Stimulated activated CD8-positive, alpha-beta memory T cell treated with anti-CD3 and anti-CD28 coated beads, Interleukin-12 subunit alpha, Interleukin-12 subunit beta, amount 100 ng/mL, for 4 hours (primary cell): ENCODE measurements at places on chromosomes 12 and 14.

DNA sequence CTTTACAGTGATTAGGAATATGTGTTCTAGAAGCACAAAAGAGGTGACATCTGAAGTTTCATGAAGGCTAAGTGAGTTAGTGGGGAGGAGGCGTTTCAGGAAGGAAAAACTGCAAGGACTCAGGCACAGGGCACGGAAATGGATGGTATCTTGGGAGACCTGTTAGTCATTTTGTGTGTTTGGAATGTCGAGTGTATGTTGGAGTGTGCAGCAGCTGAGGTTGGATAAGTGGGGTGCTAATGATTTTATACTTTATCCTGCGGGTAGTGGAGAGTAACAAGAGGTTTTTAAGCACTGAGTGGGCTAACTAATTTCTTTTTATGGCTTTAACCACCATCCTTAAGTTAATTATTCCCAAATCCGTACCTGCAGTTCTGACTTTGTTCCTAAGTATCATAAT, 571.5 kb upstream of the FBXO33 start:
- no peak for DNase-seq

- DNase-seq, result no peak
These were observed 25.3 kb upstream of the FAM181A start for GRCh38 chr14:93901813-93902212.

GRCh38 chr12:19323805-19324204, 115.5 kb upstream of the AEBP2 start:
- DNase-seq, result no peak

DNA sequence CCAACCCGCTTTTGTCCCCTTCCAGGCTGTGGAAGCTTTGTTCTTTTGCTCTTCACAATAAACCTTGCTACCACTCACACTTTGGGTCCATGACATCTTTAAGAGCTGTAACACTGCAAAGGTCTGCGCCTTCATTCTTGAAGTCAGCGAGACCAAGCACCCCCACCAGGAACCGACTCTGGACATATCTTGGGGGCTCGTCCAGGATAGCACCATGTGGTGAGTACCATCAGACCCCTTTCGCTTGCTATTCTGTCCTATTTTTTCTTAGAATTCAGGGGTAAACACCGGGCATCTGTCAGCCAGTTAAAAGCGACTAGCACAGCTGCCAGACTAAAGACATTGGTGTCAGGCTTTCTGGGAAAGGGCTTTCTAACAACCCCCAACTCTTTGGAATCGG, 137.6 kb upstream of the PPFIA2 start:
- DNase-seq, result no peak

DNA sequence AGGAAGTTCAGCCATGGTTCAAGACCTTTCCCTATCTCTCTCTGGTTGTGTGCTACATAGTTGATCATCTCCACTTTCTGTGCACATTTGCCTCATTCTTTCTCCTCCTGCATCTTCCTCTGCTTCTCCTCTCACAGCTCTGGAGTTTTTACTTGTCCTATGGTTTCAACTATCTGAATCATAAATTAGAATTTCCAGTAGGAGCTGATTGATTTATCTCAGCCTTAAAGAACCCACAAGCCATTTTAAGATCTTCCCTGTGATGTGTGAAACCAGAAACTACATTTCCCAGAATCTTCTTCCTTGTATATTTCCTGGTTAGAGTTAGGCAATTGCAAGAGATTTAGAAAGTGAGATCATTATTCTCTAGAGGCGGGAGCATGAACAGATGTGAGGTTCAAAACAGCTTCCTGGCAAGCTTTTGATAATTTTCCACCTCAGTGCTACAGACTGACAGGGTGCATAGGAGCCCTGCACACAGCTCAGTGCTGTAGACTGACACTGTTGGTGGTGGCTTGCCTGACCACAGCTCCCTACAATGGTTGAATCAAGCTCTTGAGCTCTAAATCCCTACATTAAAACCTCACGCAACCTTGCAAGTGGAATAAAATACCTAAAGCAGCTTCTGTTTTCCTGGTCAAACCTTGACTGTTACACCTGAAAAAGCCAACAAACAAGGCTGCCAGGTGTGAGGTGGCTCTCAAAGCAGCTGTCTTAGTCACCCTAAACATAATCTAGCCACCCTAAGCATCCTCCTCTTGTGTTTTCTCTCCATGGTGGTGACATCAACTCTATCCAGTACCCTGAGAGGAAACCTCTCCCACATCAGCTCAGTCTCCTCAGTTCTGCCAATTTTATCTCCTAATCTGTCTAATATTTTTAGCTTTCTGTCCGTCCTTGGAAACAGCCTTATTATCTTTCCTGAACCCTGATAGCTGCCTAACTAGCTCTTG, 21.5 kb upstream of the IFNG start:
- DNase-seq, result no peak

DNA sequence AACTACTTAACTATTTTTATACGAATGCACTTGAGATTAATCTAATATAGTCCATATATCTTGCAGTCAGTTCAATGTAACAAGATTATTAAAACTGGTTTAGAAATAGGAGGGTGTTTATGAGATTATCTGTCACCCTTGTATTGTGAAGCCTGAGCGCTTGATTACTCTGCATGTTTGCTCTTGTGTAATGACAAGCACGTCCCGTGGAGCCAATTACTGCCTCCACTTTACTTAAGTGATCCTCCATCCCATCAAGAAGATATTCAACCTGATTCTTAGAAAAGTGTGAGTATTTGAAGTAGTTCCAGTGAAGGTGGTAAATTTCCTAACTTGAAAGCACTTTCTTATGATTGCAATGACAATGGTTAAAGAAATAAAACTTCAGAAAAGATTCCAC, 415.2 kb upstream of the GARIN6 start:
- no peak for DNase-seq

GRCh38 chr14:90421001-90421631, 24.3 kb downstream of the CALM1 start:
- DNase-seq, result no peak

- no peak for DNase-seq
These were observed 209.9 kb upstream of the GARIN2 start for GRCh38 chr14:66979101-66979974.

DNA sequence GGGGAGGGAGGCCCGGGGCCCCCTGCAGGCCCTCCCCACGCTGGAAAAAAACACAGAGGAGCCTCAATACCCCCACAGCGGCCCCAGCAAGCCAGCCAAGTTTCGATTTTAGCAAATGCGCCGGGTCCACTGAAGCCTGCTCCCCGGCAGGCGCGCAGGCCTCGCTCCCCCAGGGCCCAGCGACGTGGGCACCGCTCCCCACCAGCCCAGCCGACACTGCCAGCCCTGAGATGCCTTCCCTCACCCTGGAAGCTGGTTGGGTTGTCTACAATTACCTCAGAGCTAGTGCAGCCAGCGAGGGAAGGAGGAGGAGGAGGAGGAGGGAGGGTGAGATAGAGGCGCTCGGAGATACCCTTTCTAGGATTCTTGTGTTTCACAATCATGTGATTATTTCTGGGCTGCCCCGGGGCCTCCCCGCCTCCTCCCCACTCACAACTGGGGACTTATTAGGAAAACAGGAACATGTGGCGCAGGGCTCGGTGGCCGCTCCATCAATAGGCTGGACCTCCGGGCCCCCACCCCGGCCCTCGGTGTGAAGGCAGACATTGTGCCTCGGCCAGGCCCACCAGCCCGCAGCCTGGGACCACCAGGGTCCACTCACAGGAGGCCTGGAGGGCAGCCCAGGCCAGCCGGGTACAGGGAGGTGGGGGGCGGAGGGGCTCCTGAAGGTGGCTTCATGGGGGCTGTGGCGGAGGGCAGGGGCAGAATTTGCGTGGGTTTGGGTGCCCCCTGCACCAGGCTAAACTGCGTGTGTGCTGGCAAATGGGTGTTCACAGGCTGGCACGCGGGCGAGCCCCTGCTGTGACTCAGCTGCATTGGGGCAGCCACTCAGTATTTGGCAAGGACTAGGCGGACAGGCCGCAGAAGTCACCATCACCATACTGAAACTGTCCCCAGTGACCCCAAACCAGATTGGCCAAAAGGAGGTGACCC, 109.9 kb downstream of the NCOR2 start:
- peak; percentile 34 for DNase-seq

DNA sequence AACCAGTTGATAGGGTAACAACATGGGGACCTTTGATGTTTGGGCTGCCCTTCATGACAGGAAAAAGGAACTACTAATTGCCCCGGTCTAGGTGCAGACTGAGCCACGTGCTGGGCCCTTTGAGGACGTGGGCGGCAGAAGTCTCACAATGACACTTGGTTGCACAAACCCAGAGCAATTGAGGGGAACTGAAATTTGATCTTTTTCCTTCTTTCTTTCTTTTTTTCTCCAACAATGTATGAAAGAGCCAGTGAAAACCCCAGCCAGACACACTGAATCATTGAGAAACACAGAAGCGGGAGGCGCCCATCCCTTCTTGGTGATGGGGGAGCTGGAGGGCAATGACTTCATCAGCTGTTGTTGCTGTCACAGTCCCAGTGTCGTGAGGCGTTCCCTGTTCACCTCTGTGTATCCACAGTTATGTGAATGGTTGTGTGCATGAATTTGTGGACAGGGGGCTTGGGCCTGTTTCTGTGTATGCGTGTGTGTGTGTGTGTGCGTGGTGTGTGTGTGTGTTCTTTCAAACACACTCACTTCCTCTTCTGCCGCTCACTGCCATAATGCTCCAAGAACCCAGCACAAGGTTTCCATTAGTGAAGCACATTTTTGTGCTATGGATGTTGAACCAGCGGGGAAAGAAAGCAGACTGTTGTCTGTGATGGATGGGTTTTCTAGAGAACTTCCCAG, 137.5 kb upstream of the CCND2 start:
- DNase-seq, result no peak

DNA sequence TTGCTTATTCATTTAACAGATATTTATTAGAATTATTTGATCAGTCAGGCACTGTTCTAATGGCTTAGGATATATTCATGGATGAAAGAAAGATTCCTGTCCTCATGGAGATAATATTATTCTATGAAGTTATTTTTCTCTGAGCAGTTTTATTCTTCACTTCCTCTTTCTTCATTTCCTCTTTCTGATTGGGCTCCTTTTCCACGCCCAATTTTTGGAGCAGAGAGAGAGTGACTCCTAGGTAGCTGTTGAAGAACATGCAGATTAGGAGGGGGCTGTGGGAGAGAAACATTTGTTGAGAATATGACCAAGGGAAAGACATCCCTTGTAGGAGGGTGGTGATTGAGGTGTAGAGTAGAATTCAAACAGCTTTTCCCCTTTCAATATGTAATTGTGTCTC, 6.0 kb upstream of the YARS2 start:
- DNase-seq, result no peak

- DNase-seq, result no peak
These were observed 12.6 kb downstream of the RCOR1 start for GRCh38 chr14:102605029-102605428.

- DNase-seq, result peak; percentile 28
These were observed 112.8 kb downstream of the CHST11 start for GRCh38 chr12:104569346-104570173.

DNA sequence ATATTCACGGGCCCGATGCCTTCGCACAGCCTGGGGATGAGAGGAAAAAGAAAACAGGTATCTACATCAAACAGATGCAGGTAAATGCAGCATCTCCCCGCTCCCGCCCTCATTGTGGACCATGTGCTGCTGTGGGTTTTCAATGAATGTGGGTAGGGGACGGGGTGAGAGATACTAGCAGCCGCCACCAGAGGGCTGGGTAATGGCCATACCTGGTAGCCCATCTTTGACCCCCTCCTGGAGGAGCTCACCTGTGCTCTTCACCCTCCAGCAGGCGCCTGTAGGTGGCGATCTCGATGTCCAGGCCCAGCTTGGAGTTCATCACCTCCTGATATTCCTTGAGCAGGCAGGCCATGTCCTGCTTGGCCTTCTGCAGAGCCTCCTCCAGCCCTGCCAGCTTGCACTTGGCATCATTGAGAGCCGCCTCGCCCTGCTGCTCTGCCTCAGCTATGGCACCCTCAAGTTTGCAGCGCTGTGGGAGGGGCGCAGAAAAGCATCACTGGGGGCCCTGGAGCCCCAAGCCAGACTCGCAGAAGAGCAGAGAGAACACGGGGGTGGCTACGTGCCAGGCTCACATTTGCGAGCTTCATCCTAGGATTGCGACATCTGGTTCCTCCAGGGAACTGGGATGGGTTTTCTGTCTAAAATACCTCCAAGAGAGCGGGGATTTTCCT, 10.2 kb downstream of the KRT82 start:
- no peak for DNase-seq

- DNase-seq, result no peak
These were observed 77.8 kb downstream of the ANKS1B start for GRCh38 chr12:99906786-99907579.
